Right lobe of liver (tissue), 6 donors: ENCODE measurements at places on chromosomes 11 and 22.

- DNase-seq = no peak
These were observed 45.6 kb downstream of the BCR start for GRCh38 chr22:23225724-23226496.

DNA sequence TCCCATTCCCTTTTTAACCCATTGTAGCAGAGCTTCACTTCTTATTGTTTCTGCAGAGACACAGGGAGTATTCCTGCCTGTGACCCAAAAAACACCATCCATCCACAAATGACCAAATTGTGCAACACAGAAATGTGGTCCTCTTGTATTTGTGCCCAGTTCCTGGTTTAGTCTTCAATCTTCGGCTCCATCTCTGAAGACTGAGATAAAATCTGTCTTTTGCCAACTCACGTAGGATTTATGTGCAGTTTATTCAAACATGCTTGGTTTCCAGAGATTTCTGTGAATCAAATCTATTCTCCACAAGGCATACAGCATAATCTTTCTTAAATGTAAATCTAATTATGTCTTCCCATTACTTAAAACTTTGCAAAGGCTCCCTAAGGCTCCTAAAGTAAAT, 307.0 kb downstream of the AASDHPPT start:
- DNase-seq = no peak

GRCh38 chr11:17716807-17717206, 2.6 kb upstream of the MYOD1 start:
- DNase-seq = no peak

DNA sequence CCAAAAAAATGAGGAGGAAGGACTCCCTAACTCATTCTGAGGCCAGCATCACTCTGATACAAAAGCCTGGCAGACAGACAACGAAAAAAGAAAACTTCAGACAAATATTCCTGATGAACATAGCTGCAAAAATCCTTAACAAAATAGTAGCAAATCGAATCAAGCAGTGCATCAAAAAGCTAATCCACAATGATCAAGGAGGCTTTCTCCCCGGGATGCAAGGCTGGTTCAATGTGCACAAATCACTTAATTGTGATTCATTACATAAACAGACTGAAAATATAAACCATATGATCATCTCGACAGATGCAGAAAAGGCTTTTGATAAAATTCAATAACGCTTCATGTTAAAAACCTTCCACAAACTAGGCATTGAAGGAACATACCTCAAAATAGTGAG, 16.4 kb downstream of the MTMR2 start:
- no peak for DNase-seq

- no peak for DNase-seq
These were observed 33.9 kb downstream of the ENDOD1 start for GRCh38 chr11:95123556-95123955.

DNA sequence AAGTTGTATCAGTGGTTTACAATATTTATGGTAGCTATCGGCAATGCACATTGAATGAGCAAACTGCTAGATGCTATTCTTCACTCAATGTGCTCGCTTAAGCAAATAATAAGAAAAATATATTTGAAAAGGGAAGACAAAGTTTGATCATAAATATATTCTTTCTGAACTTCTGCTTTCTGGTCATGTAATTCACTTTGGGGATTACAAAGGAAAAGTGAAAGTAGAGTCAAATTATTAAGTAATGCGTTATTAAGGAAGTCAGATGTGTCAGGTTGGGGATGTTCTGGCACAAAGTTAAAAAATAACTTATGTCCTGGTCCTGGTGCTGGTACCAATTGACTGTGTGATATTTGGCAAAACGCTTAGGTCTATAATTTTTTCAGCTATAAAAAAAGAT, 98.0 kb upstream of the TRIM77 start:
- no peak for DNase-seq
